ENCODE measurements at places on chromosomes 13 and 19.

- no peak for DNase-seq
Observed at GRCh38 chr19:31506102-31506501, 156.9 kb upstream of the TSHZ3 start.

GRCh38 chr13:32851083-32852069, 164.8 kb upstream of the KL start:
- no peak for DNase-seq

GRCh38 chr13:29582171-29582570, 13.3 kb downstream of the SLC7A1 start:
- no peak for DNase-seq

DNA sequence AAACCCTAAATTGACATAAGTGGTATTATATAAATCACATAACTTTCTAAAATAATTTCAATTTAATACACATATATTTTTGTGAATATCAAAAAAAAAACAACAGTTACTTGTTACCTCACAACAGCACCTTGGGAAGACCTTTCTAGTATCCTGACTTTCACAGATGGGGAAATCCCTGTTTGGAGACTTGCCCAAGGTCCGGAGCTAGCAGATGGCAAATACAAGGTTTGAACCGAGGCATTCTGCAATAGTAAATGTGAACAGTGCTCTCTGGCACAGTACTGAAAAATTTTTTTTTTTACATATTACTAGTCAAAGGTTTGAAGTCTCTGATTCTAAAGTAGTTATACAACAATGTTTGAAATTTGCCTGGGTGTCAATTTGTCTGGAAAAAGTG, 104.5 kb downstream of the SUCLA2 start:
- no peak for DNase-seq

GRCh38 chr13:85521657-85522056, 277.6 kb downstream of the SLITRK6 start:
- DNase-seq: no peak

GRCh38 chr19:10836479-10837330, 693 bp upstream of the TMED1 start:
- peak; percentile 86 for DNase-seq
